ENCODE measurements at places on chromosomes 2 and 18. TPM values are rescaled to one million over a fixed set of nuclear protein-coding genes. Genes with fewer than 3 reads are reported as not detected.

CPO gene
- not detected for polyA plus RNA-seq

PDE11A gene
- polyA plus RNA-seq, result not detected

DNA sequence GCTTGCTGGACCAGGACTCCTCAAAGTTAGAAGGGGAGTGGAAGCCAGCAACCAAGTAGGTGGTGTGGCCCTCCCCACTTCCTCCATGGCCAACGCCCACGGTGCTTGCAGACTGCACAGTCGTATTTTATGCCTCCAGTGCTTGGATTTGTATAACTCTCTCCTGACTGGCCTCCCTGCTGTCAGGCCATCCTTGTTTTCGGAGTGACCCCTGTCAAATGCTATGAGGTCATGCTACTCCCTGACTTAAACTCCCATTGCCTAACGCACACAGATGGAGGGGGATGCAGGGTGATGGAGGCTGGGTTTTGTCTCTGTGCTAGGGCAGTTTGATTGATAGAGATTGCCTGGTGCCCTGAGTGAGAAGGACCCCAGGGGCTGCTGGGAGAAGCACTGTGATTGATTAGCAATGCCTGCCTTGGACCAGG, 36.1 kb downstream of the GLI2 start:
- no peak for DNase-seq

GRCh38 chr2:160551259-160551658, 57.7 kb upstream of the RBMS1 start:
- DNase-seq, result no peak

DNA sequence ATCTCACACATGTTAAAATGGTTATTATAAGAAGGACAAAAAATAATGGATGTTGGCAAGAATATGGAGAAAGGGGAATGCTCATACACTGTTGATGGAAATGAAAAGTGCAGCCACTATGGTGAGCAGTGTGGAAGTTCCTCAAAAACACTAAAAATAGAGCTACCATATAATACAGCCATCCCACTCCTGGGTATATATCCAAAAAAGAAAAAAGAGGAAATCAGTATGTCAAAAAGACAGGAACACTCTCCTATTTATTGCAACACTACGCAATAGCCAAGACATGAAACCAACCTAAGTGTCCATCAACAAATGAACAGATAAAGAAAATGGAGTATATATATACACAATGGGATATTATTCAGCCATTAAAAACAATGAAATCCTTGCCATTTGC, 642.6 kb downstream of the RNF144A start:
- no peak for DNase-seq

Measured in muscle of arm (tissue), 14 donors.